NCI-H774 (cell line): ENCODE measurements at places on chromosomes 16 and 17.
A peak's percentile ranks its signal among the peaks of the same experiment; 100 is the strongest.

- no peak for DNase-seq
Observed at GRCh38 chr17:76643553-76644148, at the start of gene ST6GALNAC1. ST6GALNAC1 (minus strand) TSS chr17:76643757; CDS start chr17:76643638, 119 bp downstream.

GRCh38 chr17:77281122-77281903 is 140.5 kb downstream of the SEC14L1 start:
- peak; percentile 85 for DNase-seq

DNA sequence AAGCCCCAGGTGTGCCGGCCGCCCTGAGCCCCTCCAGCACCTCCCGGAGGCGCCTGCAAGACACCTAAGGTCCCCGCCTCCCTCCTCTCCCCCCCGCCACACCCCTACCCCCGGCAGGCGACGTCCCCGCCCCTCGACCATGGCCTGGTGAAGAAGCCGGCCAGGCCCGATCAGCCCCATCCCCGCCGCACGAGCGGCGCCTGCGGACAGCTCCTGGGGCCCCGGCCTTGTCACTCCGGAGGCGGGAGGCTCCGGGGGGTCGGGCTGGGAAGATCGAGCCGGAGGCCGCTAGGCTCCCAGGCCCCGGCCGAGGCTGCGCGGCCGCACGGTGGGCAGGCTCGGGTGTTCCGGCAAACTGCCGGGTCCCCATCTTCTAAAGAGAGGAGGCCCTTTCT is 405 bp upstream of the ACE start:
- no peak for DNase-seq

- no peak for DNase-seq
Observed at GRCh38 chr17:68622423-68622822, 21.3 kb upstream of the FAM20A start.

DNA sequence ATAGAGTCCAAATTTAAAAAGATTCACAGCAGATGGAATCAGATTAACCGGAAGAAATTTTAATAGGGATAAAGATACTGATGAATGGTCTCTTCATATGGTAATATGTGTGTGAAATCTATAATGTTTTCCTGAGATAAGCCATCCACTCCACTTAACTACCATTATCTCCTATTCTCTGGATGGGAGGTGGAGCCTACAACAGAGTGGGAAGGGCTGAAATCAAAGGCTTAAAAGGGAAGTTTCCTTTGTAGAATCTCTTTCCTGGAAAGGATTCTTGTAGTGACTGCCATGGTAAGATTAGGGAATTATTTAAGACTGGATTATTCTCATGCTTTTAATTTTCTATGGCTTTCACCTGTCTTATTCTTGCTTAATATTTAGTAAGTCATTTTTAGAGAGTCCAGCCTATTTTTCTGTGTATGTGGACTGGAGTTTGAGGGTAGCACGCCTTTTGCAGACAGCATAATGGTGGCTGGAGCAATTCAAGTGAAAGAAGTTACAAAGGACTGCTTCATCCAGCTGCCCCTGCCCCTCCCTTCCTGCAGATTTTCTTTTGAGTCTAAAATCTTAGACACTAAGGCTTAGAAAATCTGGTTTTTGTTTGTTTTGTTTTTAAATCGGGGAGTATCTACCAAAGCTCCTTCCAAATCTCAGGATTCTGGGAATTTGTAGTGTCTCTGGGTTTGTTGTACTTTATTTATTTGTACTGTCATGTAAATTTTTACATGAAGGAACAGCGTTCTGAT is 26.5 kb downstream of the KAT7 start:
- DNase-seq, result no peak

DNA sequence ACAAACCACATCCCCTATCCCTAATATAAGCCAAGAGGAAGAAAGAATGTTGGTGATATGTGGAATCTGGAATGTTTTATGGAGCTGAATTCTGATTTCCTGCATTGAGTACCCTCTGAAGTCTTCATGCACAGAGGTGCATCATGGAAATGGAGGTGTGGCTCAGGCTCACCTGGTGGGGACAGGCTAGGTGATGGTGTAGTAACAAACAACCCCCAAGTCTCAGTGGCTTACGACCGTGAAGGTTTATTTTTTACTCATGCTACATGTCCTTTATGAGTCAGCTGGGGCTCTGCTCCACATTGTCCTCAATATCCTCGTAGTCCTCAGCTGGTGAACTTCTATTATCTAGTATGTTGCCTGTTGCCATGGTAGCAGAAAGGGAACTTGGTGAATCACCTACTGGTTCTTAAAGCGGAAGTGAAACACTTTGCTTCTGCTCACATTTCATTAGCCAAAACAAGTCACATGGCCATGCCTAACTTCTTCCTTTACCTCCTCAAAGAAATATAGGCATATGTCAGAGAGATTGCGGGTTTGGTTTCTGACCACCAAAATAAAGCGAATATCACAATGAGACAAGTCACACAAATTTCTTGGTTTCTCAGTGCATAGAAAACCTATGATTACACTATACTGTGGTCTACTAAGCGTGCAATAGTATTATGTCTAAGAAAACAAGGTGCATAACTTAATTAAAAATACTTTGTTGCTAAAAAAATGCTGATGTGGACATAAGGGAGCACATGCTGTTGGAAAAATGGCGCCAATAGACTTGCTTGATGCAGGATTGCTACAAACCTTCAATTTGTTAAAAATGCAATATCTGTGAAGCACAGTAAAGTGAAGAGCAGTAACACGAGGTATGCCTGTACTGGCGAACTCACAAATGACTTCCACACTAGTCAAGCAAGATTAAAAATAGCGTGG is at the start of gene PMFBP1:
Gene PMFBP1 (minus strand): TSS at position 51 of the 930 bp plus-strand sequence. CDS start 947 bp downstream, outside the sequence.
- DNase-seq, result no peak
